Cerebellum (tissue), 4 donors: ENCODE measurements at places on chromosomes 2 and 18.

DNA sequence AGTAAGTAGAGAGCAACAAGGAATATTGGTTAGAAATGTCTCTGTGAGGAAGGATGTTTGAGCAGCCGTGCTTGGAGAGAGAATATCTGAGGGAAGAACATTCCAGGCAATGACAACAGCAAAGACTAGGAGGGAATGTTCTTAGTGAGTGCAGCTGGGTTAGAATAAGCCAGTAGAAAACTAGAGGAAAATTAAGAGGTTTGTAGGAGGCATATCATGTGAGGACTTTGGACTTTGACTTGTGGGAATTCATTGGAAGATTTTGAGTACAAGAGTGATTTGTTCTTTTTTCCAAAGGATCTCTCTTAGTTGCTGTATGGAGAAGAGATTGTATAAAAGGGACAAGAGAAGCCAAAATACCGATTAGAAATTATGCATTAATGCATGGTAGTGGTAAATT, 47.2 kb downstream of the PPM1B start:
- DNase-seq: no peak

DNA sequence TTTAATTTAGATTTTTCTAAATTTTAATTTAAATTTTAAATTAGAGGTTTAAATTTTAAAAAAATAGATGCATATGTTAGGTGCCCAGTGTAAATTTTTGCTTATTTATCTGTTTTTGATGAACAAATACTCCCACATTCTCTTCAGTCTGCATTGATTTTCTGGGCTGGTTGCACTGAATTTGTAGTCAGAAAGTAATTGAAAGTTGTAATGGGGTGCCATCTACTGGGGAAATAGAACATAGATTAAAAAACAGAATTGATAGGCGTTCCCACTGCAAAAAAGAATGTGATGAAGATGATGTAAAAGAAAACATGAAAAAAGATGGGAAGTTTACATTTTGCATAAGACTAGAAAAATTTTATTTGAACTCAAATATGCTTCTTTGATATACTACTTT, 51.7 kb upstream of the CCDC85A start:
- peak; percentile 11 for DNase-seq

DNA sequence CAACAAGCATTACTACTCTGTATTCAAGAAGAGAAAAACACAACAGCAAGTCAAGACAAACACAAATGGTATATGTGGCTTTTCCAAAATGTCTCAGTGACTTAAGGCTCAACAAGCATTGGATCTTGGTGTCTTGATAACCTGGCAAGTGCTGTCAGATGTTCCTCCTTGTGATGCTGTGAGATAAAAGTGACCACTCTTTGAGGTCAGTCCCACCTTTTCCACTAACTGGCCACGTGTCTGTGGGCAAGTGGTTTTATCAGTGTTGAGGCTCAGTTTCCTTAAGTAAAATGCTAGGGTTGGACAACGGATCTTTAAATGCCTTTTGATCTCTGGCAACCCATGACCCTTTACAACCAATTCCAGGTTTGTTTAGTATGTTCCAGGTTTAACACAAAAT, 98.7 kb downstream of the BCL2 start:
- DNase-seq: no peak

DNA sequence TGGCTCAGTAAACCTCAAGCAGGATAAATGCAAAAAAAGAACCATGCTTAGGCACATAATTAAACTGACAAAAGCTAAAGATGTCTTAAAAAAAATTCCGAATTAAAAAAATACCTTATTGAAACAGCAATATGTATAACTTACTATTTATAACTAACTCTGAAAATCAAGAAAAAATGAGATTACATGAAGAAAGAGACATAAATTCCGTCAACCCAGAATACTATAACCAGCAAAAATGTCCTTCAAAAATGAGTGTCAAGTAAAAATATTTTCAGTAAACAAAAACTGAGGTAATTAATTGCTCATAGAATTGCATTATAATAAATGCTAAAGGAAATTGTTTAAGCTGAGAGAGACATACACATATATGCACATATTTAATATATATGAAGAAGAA, 474.5 kb upstream of the SYT4 start:
- no peak for DNase-seq

DNA sequence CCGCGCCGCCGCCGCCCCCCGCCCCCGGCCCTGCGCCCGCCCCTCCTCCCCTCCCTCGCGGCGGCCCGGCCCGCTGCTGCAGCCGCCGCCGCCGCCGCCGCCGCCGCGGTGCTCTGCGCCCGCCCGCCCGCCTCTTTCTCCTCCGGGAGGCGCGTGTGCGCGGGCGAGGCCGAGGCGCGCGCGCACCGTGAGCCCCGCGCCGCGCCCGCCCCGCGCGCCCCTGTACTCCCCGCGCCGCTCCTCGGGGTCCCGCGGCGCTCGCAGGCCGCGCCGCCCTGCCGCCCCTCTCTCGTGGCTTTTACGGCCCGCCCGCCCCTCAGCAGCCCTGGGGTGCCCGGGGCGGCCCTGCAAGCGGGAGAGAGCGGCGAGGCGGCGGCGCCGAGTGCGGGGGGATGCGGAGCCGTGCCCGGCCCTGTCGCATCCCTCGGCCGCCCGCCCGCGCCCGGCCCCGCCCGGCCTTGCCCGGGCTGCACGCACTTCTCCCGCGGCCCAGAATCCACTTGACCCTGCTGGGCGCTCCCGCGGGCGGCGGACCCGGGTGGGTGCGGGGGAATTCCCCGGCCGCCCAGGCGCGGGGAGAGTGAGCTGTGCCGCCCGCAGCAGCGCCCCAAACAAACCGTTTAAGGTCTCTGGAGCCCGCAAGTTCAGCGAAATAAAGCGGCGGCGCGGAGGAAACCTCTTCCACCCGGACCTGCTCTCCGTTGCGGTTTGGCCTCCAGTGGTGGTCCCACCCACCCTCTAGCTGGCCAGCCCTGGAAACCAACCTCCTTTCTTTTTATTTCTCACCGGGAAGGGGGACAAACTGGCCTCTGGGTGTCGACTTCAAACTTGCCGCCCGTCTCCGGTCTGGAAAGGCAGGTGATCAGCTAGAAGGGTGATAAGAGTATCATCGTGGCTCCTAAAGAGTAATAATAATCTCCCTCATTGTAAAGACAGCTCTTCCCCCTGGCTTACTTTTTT, 37.4 kb downstream of the AFF3 start:
- DNase-seq: peak; percentile 84

DNA sequence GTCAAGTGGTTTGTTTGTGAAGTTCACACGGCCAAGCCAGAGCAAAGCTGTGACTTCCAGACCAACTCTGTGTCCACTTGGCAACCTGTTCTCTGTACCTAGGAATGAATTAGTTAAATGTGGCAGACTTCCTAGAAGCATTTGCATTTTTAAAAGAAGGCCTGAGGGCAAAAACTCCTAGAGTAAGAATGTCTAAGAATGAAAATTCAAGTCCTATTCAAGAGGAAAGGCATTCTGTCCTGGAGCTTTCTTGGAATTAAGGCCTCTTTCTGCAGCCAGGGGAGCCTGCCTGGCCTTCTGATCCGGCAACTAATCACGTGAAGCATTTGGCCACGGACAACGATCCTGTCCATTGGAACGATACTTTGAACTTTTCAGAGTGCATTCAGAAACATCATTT, 155.0 kb downstream of the SETBP1 start:
- DNase-seq: peak; percentile 23

DNA sequence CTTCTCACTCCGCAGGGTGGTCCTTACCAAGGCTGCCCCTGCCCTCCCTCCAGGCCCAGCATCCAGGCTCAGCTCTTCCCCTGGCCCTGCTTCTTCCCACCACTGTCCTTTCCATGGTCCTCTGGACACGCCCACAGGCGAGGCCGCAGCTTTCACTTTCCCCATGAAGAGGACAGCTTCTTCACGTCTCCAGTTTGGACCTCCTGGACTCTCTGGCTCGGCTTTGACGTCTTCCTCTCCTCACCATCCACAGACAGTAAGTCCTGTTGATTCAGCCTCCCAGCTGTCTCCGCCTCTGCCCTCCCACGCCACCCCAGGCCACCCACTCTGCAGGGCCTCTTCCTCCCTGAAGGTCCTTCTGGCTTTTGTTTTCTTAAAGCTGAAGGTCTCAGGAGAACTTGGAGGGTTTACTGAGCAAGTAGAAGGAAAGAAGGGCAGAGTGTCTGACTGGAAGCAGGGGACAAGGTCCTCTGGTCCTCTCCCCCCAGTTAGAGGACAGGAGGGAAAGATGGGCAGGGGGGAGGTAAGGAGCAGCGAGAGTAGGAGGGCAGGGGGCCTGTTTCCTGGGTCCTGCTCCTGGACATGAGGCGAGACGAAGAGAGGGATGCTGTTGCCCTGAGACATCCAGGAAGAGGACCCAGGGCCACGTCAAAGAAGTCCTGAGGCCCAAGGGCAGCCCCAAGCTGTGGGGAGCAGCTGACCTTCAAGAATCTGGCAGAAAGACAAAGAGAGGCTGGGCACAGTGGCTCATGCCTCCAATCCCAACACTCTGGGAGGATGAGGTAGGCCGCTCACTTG, 24.7 kb upstream of the NMUR1 start:
- no peak for DNase-seq

DNA sequence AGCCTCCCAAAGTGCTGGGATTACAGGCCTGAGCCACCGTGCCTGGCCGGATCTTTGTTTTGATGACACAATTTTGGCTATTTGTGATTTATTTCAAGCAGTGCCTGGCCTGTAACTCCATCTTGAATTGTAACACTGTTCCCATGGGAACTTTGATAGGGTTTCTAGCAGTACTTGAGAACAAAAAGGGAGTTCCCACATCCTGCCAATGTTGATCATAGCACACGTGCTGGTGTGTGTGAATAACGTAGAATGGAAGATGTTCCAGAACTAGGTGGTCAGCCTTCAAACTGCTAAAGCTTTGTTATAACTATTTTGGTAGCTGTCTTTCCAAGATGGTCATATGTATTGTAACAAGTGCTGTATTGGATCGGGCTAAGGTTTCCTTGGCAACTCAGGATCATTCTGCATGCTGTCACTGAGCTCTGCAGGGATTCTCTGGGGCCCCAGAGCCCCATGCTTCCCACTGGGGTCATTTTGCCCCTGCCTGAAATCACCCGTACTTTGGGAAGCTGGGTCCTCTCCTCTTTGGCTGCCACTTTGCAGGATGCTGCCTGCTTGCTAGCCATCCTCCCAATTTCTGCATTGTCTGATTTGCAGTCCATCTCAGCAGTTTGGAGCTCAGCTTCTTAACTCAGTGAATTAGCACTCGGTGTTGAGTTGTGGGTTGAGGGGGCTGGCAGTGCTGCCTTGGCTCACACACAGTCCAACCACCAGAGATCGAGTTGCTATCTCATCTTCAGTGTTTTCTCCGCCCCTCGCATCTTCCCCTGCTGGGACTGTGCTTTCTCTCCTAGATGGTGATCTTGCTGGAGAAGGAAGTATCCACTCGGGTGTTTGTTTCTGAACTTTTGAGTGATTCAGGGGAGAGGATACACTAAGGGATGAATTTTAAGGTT, 26.8 kb downstream of the SH3RF3 start:
- DNase-seq: no peak

GRCh38 chr2:3405876-3406275, 26.4 kb downstream of the TRAPPC12 start:
- DNase-seq: no peak

DNA sequence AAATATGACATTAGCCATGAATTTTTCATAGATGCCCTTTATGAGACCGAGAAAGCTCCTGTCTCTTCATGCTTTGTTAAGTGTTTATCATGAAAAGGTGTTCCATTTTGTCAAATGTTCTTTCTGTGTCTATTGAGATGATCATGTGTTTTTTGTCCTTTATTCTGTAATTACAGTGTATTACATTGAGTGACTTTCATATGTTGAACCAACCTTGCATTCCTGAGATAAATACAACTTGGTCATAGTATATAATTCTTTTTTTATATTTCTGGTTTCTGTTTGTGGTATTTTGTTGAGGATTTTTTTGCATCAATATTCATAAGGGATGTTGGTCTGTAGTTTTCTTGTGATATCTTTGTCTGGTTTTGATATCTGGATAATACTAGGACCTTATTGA, 52.9 kb upstream of the HPCAL1 start:
- no peak for DNase-seq

- peak; percentile 25 for DNase-seq
Measured at GRCh38 chr2:119823734-119824334, 64.1 kb downstream of the PTPN4 start.

DNA sequence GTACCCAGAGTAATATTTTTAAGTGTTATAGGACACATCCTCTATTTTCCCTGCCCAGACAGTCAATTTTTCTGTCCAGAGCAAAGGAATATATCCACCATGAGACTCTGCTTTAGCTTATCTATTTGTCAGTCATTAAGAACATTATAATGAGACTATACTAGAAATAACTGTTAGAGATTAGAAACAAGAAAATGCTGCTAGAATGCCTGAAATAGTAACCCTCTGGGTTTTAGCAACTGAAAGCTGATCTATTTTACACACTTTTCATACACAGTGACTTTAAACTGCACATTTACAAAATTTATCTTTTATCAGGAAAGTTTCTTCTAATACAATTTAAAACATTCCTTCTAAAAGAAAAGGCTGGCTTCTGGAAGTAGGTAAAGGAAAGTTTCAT, 39.6 kb downstream of the MBD2 start:
- no peak for DNase-seq
